Activated CD8-positive, alpha-beta memory T cell treated with anti-CD3 and anti-CD28 coated beads for 1 hour (primary cell): ENCODE measurements at places on chromosomes 2 and 18.

GRCh38 chr2:63679252-63679855, 90.6 kb downstream of the MDH1 start:
- DNase-seq, result no peak

- DNase-seq, result no peak
These were observed 56.1 kb upstream of the GATA6 start for GRCh38 chr18:22113144-22113844.

DNA sequence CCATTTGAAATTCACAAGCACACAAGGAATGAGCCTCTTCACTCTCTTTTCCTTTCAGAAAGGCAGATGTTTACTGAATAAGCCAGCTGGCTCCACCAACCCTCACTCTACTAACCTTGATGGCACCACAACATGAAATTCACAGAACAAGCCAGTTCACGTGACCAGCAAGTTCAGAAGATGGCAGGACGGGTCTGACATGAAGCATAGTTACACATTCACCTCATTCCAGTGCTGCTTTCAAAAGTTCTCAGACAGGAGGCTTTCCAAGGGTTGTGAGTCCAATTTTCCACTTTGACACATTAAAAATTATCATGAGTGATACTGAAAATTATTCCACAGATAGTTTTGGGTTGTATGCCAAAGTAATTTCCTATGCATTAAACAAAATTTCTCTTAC, 74.2 kb upstream of the MBOAT2 start:
- DNase-seq, result no peak

DNA sequence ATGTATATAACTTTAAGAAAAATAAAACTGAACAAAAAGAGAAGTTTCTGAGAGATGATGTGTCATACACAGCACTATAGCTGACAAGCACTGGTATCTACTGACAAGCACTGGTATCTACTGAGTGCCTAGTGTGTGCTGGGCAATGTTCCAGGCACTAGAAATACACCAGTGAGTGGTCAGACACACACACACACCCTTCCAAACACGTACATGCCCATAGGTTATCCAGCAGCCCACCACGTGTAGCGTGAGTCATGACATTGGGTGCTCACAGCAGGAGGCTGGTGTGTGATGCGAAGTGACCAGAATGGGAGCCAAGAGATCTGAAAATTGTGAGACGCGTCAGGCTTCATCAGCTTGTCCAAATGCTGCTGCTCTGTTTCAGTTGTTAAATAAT, 12.2 kb upstream of the GNAL start:
- no peak for DNase-seq

- no peak for DNase-seq
These were observed 74.7 kb upstream of the RAB6C start for GRCh38 chr2:129904532-129905446.
